ENCODE measurements at places on chromosomes 13 and 19. TPM values are rescaled to one million over a fixed set of nuclear protein-coding genes. Genes with fewer than 3 reads are reported as not detected.

- DNase-seq, result no peak
Measured at GRCh38 chr13:53041968-53042516, 13.4 kb downstream of the OLFM4 start.

Gene FARP1
- 49.0 TPM for total RNA-seq

Gene ZNF442
- 0.05 TPM for total RNA-seq

DNA sequence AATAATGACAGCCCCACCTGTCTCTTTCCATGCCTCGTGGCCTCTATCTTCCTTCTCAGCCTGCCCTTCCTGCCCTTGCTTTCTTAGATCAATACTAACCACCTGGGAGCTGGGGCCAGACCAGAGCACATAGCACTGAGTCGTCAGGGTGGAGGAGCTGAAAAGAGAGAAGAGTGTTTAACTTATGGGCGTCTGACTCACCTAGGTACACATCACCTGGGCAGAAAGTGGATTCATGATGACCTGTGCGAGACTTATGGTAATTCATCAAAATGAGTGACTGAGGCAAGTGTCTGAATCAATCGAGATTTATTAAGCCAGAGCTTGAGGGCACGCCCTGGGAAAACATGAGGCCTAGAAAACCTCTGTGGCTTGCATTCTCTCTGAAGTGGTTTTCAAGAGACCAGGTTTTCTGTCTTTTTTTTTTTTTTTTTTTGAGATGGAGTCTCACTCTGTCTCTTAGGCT is 19.2 kb downstream of the CEACAM6 start:
- peak; percentile 100 for DNase-seq

- DNase-seq, result no peak
Measured at GRCh38 chr13:32297206-32297605, 18.0 kb downstream of the ZAR1L start.

Gene ATXN8OS
- total RNA-seq, result not detected

DNA sequence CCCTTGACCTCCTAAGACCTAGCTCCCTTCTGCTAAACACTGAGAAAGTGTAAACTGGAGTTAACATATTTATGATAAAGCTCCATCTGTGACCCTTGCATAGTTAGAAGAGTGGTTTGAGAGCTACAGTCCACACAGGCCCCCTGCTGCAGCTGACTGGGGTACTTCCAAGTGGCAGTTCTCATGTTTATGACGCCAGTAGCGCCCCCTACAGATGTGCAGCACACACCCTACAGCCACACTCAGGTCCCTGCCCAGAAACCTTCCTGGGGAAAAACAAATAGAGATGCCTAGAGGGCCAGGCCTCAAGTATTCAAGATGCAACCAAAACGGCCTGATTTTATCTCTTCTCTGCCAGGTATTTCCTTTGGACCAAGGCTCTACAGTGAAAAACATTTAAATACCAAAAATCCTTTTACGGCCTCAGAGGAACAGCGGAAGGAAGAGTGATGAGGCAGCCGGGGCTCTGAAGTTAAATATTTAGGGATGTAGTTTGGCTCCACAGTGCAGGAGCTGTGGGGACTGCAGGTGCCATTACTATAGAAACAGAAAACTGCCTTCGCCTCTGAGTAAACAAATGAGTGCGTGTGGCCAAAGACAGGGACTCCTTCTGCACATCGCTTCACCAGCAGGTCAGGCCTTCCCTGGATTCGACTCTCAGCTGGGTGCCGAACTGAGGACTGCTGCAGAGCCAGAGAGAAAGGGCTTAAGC is 553.1 kb downstream of the EFNB2 start:
- DNase-seq, result no peak

DNA sequence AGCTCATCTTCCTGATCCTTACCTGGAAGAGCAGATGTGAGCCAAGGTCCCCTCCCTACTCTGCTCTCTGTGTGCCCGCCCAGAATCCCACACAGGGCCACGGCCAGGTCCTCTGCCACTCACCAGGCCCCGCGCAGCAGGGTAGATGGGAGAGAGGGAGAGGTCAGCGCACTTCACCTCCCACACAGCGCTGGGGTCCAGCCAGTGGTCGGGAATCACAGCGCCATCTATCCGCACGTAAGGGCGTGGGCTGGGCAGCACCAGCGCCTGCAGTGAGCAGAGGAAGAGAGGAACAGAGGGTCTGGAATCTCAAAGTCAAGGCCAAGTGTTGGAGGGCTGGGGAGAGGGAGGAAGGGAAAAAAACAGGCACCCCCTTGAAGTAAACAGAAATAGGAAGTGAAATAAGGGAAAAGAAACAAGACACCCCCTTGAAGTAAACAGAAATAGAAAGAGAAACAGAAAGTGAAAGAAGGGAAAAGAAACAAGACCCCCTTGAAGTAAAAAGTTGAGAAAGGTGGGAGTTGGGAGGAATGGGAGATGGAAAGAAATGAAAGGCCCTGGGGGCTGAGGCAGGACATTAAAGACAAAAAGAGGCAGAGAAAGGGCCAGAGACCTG is 7.0 kb upstream of the PLA2G4C start:
- DNase-seq, result no peak

Gene FGF22
- 0.05 TPM for total RNA-seq
